ENCODE measurements at places on chromosomes 2 and 18.
A peak's percentile ranks its signal among the peaks of the same experiment; 100 is the strongest.

GRCh38 chr2:161905389-161906046, 168.5 kb downstream of the DPP4 start:
- no peak for DNase-seq

DNA sequence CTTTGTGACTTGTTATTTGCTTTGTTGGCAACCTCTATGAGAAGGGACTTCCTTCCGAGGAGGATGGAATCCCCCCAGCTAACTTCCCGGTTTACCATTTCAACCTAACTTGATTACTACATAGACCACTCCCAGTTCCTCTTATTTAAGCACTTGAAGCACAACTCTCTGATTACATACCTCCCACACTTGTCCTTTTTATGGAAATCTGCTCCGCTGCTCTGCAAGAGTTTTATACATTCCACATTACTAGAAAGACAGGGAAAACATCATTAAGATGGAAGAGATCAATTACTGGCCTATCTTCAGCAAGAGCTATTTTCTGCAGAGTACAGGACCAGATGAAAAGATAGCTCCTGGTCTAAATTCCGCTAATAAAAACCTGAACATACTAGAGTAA, 160.0 kb upstream of the PGAP1 start:
- no peak for DNase-seq

DNA sequence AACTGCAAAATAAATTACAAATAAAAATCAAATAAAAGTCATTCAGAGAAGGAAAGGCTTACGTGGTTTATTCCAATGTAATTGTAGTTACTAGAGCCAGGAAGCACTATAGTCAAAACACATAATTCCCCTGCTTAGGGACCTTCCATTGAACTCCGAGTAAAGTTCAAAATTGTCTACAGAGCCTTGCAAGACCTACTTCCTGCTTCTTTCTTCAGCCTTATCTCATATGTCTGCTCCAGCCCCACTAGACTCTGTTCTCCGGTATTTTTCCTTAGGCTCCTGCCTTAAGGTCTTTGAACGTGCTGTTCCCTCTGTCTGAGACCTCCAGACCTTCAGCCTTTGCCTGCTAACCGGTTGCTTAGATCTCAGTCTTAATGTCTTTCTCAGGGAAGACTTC, 104.3 kb downstream of the ARL6IP6 start:
- DNase-seq, result no peak

GRCh38 chr2:115011721-115012120, 569.3 kb downstream of the DPP10 start:
- DNase-seq, result no peak

DNA sequence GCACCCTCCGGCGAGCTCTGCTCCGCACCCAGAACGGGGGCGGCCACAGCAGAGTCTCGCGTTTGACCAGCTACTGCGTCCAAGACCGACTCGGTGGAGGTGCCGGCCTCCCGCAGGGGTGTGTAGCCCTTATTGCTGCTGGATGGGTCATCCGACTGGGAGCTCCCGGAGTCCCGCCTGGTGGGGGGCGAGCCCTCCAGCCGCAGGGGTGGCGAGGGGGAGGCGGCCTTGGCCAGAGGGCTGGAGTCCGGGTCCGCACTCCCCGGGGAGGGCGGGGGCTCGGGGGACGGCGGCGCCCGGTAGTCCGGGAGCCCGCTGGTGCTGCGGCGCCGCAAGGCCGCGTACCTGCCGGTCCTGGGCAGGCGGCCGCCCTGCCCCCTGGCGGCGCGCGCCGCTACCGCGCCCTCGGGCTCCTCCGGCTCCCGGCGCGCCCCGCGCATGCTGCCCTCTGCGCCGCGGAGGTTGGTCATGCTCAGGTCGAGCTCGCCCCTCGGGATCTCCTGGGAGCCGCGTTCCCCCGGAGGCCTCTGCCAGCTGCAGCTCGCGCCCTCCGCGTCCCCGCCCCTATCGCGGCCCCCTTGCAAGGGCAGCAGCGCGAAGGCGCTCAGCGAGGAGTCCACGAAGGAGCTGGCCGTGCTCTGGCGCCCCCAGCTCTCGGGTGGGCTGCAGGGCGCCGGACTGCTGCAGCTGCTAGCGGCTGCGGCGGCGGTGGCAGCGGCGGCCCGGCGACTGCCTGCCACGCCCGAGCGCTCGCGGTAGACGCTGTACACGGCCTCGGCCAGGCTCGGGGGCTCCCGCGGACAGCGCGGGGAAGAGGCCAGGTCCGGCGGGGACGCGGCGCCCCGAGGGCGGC, 4.8 kb downstream of the TMEM200C start:
- peak; percentile 48 for DNase-seq

GRCh38 chr2:225056330-225057073, 14.2 kb upstream of the DOCK10 start:
- DNase-seq, result no peak

- no peak for DNase-seq
Measured at GRCh38 chr18:37188016-37188791, 359.3 kb downstream of the KIAA1328 start.

DNA sequence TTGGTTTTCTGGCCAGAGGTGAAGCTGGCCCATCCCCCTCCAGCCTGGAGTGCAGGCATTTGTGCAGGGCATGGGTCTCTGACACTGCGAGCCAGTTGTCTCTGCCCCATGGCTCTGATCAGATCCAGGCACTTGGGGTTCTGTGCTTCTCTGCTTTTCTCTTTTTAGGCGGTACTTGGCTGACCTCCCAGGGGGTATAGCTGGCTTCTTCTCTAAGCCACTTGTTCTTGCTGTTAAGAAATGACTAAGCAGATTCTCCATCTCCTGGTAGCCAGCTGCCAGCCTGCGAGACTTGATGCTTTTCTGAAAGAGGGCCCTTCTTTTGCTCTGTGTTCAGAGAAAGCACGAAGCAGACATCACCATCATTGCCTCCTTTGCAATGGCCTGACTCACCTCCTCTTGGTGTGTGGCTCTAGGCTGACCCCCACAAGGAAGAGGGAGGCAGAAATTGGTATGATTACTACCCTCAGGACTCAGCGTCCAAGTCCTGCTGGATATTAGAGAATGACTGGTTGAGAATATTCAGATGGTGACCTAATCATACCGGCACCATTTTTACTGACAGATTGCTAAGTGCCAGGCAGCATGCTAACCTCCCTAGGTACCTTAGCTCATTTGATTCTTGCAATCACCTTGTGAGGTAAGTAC, 32.7 kb downstream of the TNP1 start:
- DNase-seq, result no peak

DNA sequence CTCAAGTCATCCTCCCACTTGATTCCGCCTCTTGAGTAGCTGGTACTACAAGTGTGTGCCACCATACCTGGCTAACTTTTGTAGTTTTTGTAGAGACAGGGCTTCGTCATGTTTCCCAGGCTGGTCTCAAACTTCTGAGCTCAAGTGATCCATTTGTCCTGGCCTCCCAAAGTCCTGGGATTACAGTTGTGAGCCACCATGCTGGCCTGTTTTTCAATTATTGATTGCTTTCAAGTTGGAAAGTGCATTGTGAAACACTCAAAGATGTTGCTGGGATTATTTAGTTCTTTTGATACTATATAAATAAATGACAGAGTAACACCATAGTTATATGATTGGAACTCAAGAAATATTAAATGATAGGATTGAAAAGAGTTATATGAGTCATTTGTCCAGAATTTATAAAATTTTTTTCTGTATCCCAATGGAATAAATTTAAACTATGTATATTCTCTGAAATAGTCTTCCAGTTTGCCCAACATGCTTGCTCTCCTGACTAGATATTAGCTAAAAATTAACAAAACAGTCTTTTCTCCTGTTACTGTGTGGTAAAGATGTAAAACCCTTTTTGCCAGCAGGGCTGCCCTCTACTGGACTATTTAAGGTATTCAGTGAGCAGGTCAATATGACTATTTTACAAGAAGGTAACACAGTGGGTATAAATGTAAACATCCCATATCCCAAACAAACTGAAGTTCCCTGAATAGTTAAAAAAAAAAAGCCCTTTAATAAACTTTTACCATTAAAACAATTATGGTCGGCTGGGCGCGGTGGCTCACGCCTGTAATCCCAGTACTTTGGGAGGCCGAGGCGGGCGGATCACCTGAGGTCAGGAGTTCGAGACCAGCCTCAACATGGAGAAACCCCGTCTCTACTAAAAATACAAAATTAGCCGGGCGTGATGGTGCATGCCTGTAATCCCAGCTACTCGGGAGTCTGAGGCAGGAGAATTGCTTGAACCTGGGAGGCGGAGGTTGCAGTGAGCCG, 42.7 kb downstream of the ACSL3 start:
- no peak for DNase-seq

DNA sequence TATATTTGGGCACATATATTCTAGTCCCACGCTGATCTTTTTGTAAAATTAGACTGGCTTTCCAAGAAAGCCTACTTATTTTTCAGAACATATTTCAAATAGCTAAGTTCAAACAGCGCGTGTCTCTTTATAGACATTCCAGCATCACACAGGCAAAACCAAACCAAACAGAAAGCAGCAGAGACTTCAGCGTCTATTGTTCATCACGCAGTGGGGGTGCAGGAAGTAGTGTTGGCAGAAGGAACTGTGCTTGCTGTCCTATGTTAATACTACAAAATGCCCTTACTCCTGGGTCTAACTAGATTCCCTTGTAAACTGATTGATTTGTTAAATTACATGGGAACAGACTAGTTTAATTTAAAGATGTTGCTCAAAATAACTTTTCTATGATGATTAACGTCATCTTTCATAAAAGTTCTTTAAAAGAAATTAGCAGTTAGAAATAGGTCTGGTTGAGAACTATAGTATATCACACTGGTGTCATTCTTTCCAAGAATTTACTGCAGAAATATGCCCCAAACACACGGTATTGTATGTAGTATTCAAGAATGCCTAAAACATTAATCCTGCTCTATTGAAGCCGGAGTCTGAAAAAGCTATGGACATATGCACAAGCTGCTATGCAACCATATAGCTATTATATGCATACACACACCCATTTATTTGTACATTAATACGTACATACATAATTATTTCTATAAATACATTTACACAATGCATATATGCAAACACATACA, 436.3 kb downstream of the CBLN2 start:
- DNase-seq, result no peak

DNA sequence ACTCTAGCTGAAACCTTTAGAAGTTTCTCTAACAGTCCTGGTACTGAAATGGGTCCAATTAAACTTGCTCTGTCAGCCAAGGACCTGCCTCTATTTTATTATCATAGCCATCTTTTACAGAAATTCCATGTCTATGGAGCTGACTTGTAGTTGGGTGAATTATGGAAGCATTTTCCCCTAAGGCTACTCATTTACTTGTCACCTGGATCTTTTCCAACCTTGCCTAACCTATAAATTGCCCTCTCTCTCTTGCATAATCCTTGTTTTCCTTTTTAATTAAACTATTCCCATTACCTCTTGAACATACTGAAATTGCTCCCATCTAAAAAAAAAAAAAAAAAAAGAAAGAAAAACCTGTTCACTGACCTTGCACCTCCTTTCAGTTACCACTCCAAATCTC, 74.6 kb upstream of the DOK6 start:
- DNase-seq, result no peak
